ENCODE measurements at places on chromosomes 6 and 20.

DNA sequence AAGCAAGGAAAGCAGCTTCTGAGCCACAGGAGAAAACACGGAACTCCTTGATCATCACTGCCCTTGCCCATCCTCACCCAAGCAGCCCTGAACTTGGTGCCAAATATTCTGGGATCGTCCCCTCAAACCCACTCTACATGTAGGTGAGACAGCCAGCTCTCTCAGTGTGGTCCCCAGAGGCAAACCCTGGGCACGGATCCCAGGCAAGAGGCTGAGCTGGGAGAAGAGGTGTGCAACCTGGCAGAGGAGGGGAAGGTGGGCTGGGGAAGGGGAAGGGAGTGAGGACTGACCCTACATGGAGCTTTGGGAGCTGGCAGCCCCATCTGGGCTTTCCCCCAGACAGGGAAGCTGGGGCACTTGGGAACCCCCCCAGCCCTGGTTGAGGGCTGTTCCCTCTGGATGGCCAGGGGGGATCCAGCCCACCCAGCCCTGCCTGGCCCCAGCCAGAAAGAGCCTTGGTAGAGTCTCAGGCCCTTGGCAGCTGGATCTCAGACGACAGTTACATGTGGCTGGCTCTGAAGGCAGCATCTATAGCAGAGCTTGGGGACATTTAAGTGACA, 186.2 kb upstream of the CST7 start:
- no peak for DNase-seq

GRCh38 chr6:12363651-12364381, 73.7 kb downstream of the EDN1 start:
- no peak for DNase-seq

DNA sequence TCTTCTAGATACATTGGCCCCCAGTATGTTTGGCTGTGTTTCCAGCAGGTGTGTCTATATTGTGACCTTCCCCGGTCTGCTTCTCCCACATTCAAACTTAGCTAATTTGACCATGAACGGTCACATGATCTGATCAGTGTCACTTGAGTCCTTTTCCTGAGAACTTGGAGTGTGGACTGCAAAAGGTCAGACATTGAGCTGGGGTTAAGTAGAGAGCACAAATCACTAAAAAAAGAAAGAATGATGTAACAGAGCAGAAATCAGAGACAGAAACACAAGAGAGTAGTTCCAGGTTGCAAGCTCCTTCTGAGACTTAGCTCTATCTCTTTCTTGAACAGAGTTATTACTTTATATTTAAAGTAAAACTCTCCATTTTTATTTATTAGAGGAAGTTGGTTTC, 733.9 kb downstream of the CBLN4 start:
- DNase-seq: no peak

GRCh38 chr6:156262014-156262413, 515.2 kb upstream of the ARID1B start:
- DNase-seq: no peak

GRCh38 chr20:11168026-11168425, 494.2 kb upstream of the JAG1 start:
- DNase-seq: no peak

DNA sequence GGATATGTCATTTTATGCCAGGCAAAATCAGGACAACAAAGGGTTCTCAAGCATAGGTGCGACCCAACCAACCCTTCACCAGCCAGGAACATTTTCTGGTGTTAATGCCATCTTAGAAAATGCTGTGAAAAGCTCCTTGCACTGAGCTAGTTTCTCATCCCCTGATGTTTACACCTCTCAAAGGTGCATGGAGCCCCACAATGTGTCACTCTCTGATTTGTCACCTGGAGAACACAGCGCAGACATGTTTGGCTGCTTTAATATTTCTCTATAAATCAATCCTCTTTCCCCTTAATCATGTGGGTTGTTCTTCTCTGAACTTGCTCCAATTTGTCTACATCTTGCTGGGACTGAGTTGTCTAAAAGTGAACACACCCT, 244.3 kb downstream of the TSHZ2 start:
- DNase-seq: no peak

DNA sequence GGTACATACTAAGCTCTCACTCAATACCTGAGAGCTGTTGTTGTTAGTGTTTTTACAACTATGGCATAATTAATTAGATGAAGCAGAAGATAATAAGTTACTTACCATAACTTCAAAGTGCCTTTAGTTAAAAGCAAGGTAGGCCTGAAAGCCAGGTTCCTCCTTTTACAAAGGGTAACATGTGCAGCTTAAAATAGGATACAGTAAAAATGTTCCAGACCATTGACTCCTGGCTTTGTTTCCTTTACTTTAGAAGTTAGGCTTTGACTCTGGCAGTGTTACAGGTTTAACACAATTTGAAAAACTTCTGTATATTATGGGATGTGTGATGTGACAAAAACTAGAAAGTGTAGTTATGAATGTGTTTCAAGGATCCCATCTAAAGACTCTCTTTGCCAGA, 522.5 kb downstream of the EPM2A start:
- no peak for DNase-seq

DNA sequence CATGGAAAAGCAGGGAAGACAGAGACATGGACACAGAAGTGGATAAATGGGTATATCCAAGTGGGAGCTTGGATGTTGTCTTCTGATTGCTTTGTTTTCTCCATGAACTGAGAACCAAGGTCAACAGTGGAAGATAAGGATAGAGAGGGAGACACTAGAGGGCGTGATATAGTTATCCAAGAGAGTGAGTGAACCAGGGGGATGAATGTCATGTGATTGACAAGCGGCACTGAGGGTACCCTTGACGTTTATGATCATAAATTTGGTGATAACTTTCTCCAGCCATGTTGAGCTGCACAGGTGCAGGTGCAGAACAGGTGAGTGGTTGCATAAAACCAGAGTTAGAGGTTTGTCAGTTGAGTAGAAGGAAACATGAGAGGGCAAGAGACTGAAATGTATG, 20.7 kb downstream of the EBF4 start:
- no peak for DNase-seq

- no peak for DNase-seq
Measured at GRCh38 chr6:147406783-147407182, 101.7 kb upstream of the SAMD5 start.

DNA sequence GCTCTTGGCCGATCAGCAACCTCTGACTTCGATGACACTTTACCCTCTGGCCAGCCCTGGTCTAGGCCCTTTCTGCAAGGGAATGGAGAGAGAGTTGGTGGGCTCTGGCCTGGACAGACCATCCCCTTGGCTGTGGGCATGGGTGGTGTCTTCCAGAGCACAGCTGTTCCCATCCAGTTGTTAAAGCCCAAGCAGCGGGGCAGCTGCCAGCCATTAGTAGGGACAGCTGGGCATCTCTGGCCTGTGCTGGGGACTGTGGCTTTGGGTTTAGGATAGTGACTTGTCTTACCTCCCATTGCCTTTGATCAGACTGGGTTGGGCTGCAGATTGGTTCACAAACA, 2.8 kb downstream of the CDC25B start:
- no peak for DNase-seq

DNA sequence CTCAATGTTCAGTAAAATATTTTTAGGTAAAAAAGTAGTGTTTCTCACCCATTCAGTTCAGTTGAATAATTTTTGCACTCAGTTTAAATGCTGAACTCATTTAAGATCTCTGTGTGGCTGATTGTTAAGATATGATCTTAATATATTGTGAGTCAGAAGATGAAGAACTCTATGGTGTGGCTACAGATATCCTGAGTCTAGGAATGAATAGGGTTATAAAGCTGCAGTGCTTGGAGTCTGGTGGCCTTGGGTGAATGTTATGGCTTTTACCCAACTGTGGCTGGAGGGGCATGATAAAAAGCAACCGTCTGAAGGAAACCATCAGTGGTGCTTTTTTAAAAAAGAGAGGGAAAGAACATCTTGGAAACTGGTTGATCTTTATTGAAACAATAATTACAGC, 65.9 kb downstream of the CCN2 start:
- DNase-seq: no peak

DNA sequence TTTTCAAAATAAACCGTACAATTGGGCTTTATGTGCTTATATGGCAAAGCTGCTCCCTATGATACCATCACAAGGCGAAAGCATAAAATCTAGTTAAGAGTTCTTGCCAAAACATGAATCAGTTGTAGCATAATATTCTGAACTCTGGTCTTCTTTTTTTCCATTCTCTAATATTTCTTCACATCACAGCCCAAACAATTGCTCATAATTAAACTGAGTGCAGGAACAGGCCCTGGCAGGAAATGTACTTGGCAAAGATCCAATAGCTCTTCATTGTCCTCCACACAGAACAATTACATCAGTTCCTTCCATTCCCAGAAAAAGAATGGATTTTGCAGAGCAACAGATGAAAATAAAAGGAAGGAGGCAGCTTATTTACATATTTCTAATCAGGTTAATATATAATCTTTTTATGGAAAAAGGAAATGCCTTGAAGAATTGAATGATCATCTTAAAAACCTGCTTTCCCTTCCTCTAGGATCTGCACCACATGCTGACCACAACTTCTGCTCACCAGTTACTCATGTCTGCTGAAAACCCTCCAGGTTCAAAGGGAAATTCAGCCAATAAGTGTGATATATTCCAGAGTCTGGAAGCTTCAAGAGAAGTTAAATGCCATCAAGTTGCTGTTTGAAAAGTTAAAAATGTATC, 123.3 kb upstream of the COL21A1 start:
- DNase-seq: no peak

- no peak for DNase-seq
Measured at GRCh38 chr6:155498370-155498769, 42.7 kb upstream of the NOX3 start.

DNA sequence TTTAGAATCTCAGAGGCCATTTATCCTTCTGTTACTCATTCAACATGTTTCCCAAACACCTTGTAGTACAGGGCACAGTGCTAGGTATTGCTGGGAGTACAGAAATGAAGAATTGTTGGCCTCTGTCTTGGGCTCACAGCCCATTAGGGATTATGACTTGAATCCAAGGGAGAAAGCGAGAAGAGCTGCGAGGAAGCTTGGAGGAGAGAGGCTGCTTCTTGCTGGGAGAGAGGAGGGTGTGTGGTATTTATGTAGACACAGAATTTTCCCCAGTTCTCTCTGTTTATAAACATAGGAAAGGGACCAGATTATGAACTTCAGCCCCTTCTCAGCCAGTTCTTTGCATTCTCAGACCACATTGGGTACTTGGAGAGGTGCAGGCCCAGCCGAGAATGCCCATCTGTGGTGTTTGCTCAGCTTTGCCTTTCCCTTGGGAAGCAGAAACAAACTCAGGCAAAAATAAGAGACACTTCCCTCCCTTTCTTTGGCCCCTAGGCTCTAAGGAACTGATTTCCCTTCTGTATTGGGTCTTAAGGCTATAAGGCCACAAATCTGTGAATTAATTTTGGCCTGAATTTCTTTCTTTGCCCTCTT, 17.9 kb downstream of the CHMP4B start:
- DNase-seq: no peak

DNA sequence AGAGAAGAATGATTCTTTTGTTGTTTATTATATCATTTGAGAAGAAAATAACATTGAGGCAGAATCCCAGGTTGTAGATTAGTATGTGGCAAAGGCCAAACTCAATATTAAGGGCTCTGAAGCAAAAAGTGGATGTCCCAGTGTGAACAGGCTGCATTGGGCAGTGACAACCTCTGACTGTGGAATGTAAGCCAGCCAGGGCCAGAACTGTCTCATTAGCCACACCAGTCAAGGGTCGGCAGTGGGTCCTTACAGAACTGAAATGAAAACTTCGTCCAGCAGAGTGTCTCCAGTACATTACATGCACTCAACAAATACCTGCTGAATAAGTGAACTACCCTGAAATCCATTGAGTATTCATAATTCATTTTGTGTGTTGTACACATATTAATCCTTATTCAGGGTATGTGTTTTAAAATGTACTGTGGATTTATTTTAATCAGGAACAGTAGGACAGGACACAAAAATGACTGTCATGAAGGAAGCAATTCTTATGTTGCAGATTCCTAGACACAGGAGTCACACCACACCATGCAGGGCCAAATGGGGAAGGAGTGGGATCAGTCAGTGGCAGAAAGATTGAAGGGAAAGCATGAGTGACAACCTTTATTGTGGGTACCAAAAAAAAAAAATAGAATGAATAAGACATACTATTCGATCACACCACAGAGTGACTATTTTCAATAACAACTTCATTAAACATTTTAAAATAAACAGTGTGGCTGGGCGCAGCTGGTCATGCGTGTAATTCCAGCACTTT, 64.9 kb upstream of the UTRN start:
- DNase-seq: no peak

DNA sequence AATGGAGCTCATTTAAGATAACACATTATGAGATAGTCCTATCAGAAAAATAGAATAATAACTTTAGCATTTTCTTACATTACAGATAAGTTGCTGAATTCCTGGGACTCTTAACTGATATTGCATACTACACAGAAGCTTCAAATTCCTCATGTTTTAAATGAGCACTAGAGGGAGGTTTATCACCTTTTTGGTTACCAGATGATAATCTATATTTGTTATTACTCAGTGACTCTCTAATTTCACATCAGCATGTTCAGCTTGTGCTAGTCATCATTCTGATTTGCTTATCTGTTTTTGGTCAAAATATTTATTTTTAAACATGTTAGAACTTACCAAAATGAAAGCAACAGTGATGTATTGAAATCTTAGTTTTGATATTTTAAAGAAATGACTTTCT, 20.5 kb upstream of the GJA10 start:
- DNase-seq: no peak

- DNase-seq: no peak
Measured at GRCh38 chr6:16944596-16944995, 157.3 kb upstream of the STMND1 start.

DNA sequence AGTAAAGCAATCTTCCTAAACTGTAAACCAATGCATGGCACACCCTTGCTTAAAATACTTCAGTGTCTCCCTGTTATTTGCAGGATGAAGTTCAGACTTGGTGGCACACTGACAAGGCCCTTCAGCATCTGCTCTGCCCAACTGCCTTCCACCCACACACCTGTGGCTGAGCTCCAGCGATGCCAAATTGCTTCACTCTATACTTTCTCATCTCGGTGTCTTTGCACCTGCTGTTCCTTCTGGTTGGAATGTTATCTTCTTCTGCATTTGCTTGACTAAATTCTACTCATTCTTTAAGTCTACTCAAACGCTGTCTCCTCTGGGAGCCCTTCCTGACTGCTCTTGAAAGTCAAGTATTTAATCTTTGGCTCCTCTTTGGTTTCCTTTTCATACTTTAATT, 100.1 kb upstream of the SUPT3H start:
- DNase-seq: no peak

- no peak for DNase-seq
Measured at GRCh38 chr20:57475388-57476083, 49.4 kb downstream of the CTCFL start.

DNA sequence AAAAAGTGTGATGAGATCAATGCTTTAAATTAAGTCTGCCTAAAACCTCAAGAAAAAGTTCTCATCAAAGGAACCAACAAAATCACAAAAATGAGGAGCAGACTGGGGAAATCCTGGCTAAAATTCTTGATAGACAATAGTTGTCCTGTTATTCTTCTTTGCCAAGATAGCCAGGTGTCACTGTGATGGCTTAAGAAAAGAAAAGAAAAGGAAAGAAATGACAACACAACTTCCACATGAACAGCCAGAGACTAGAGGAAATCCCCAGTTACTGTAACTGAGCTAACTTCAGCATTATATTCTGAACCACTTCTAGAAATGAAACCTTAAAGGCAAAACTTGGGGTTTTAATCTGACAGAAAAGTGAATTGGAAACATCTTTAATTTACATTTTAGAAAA, 129.6 kb downstream of the CD24 start:
- no peak for DNase-seq

- no peak for DNase-seq
Measured at GRCh38 chr6:15948930-15949900, 179.7 kb upstream of the MYLIP start.

Measured in T follicular helper cell (primary cell).